Stimulated activated CD8-positive, alpha-beta memory T cell treated with anti-CD3 and anti-CD28 coated beads, Interleukin-12 subunit alpha, Interleukin-12 subunit beta, amount 100 ng/mL, for 4 hours (primary cell): ENCODE measurements at places on chromosomes 3 and 15.

- DNase-seq: no peak
Observed at GRCh38 chr3:149654188-149654601, 3.6 kb downstream of the WWTR1 start.

GRCh38 chr15:85598219-85598618 is 196.5 kb downstream of the KLHL25 start:
- DNase-seq: no peak

- DNase-seq: no peak
Observed at GRCh38 chr3:168473334-168473890, 377.7 kb upstream of the GOLIM4 start.

DNA sequence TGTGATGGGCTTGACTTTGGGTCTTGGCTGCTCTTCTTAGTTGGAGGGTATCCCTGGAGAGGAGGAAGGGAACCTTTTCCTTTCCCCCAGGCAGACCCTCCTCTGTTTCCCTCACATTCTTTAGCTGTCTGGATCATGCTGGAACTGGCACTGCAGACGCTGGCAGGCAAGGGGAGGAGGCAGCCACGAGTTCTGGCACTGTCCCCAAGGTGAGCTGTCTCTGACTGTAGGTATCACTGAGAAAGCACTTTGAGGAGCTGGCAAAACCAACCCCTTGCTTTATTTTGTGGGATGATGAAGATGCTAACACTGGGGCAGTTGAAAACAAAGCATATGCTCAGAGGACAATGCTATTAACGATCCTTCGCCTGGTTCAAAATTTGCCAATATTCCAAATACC is 175.0 kb downstream of the SOX2 start:
- no peak for DNase-seq

DNA sequence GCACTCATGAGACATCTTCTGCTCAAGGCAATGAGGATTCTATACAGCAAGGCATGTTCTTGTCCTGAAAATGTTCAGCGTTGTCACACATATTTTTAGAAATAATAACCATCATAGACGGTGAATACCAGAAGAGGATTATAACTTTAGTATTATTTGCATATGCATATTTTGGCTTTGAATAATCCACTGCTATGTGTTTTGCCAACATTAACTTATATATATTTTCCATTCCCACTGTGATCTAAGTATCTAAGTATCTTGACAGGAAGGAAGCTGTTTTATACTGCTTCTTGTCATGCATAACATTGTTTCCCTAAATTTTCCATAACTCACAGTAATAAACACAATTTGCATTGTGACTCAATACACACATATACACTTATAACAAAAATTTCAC is 509.5 kb downstream of the TBL1XR1 start:
- DNase-seq: no peak

GRCh38 chr3:196634224-196634623 is 5.3 kb upstream of the NRROS start:
- DNase-seq: no peak

- DNase-seq: no peak
Observed at GRCh38 chr3:79278681-79279080, 489.1 kb downstream of the ROBO1 start.
